ENCODE measurements at places on chromosomes 2 and 18.

DNA sequence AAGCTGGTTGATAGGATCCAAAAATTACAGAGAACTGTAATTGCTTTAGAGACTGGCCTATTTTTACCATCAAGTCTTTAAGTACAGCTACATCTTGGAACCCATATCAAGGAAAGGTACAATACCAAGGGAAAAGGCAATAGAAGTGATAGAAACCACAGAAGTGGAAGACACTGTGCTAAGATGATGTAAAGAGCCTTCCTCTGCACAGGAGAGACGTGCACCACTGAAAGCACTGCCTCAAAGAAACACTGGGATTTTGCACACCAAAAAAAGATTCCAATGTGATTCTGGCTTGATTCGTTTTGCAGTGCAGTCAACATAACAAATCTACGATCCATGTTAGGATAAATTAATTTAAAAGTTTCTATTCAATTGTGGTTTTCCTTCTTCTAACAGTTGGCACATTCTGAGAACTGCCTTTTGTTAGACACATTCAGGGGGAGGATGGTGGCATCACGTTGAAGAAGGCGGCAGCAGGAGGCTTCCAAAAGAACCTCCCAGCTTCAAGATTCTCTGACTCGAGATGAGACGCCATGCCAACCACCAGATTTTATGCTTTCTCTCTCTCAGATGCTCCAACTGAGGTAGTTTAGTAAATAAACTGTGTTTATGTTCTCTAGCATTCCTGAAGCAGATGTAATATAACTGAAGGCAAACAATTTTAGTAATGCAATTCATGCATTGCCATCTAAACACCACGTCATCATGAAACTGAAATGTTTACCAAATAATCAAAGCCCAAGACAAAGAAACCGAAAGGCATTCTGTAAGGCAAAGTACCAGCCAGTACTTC is 102.9 kb downstream of the BCL2 start:
- no peak for DNase-seq

- no peak for DNase-seq
These were observed 120.7 kb downstream of the TMEM18 start for GRCh38 chr2:556485-556884.

- DNase-seq = no peak
These were observed 34.0 kb downstream of the ST6GAL2 start for GRCh38 chr2:106851881-106852501.

- no peak for DNase-seq
These were observed 102.5 kb downstream of the ASAP2 start for GRCh38 chr2:9309147-9309546.

- no peak for DNase-seq
These were observed 3.5 kb downstream of the CNNM4 start for GRCh38 chr2:96764253-96764637.

GRCh38 chr2:162029287-162029901 is 44.6 kb downstream of the DPP4 start:
- DNase-seq = no peak

GRCh38 chr18:3713166-3713565 is 263.2 kb downstream of the TGIF1 start:
- no peak for DNase-seq

GRCh38 chr18:11565716-11566115 is 43.7 kb upstream of the SLC35G4 start:
- DNase-seq = no peak

- DNase-seq = no peak
These were observed 83.6 kb downstream of the RHOB start for GRCh38 chr2:20530520-20530919.

DNA sequence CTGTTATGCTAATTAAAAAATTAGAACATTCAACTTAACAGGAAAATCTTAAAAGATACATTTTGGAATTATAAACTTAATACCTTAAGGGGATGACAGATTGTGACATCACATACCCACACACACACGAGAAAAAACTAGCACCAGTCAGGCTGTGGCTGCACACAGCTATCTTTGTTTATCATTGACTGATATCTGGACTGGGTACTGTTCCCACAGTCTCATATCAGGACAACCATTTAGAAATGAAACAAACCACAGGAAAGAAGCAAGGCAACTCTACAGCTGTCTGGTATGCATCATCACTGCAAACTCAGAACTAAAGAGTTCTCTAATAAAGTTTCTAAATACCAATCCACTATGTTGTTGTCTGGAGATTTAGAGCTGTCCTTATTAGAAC is 210.9 kb upstream of the SMAD7 start:
- DNase-seq = no peak

- no peak for DNase-seq
These were observed 79.9 kb downstream of the ALK start for GRCh38 chr2:29841386-29842004.

GRCh38 chr18:5309888-5310470 is 14.5 kb upstream of the ZBTB14 start:
- no peak for DNase-seq

GRCh38 chr18:8362863-8363262 is 246.4 kb upstream of the RAB12 start:
- DNase-seq = peak; percentile 42

- no peak for DNase-seq
These were observed 256.0 kb upstream of the FANCL start for GRCh38 chr2:58497168-58497567.

DNA sequence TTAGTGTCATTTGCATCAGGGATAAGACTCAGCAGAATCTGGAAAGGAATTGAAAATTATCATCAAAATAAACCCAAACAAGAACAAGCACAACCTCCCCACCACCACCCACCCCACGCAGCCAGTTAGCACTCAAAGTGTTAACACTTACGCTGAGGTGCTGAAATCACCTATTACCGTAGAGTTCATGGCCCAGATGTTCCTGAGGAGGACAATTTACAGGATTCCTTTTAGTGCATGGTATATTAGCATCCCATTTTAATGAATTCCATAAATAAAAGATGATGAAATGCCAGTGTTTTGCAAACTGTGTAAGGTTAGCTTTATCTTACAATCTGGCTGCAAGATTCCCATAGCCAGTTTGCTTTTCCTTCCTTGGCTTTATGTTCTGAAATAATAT is 359.3 kb upstream of the SOX11 start:
- no peak for DNase-seq

- no peak for DNase-seq
These were observed 31.6 kb upstream of the RNF138 start for GRCh38 chr18:32060026-32060425.

DNA sequence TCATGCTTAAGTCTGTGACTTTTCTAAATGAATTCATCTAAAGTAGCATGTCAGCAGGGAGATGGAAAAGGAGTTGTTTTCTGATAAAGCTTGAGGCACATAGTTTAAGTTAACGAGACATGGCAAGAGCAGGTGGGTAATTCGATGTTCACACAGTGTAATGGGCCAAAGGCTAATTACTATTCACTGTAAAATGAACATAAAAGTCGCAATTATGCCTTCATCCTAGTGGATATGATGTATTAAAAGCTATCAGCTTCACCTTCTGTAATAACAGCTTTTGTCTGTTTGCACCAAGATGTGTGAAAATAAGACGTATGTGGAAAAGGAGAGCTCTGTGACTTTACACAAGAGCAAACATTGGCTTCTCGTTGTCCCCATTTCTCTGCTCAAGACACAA is 94.2 kb upstream of the CDH20 start:
- DNase-seq = no peak

GRCh38 chr2:157820193-157820592 is 55.9 kb downstream of the ACVR1 start:
- DNase-seq = no peak

- DNase-seq = no peak
These were observed 8.3 kb downstream of the REV1 start for GRCh38 chr2:99481527-99481926.

GRCh38 chr18:79538635-79539034 is 141.0 kb upstream of the CTDP1 start:
- no peak for DNase-seq

DNA sequence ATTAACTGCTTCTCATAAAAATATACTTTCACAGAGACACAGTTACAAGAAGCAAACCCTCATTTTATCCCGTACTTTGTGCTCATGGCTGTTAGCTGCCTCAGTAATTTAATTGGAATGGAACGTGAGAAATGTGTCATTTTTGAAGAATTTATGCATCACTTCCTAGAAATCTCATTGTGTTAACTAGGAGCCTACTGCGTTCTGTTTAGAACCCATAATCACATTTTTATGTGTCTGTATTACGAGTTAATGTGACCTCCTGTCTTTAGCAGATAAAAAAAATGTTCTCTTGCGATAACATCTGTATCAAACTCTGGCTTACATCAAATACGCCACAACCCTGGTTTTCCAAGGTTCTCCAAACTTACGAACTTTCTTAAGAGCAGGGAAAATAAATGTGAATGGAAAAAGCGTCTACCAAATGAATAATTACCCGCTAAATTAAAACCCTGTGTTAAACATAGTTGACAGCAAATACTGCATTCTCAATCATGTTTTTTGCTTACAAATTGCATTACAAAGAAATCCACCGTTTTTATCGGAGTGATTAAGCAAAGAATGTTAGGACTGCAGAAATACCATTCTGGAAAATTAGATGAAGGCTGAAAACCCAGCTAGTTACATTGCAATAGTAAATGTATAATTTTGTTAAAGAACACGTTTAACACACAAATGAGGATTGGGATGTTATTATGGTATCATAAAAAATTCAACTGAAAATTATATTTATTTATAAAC is 12.1 kb upstream of the GBX2 start:
- no peak for DNase-seq

DNA sequence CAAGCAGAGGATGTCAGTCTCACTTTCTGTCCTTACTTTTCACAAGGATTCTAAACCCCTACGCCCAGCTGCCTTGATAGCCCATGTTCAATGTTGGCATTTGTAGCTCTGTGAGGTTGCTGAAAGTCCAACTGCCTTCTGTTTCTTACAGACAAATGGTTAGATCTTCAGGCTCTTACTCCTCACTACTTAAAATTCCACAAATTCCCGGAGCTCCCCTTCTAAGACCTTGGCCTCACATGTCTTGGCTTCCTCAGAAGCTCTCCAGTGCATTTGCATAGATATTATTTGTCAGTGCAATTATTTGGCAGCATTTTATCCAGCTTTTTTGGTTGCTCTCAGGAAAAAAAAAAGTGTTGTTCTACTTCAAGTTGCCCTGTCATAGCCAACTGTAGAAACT is 453.7 kb upstream of the CELF4 start:
- DNase-seq = no peak

GRCh38 chr2:46195819-46196218 is 101.4 kb upstream of the EPAS1 start:
- DNase-seq = peak; percentile 71

GRCh38 chr2:241853651-241854341 is 4.9 kb downstream of the PDCD1 start:
- no peak for DNase-seq

DNA sequence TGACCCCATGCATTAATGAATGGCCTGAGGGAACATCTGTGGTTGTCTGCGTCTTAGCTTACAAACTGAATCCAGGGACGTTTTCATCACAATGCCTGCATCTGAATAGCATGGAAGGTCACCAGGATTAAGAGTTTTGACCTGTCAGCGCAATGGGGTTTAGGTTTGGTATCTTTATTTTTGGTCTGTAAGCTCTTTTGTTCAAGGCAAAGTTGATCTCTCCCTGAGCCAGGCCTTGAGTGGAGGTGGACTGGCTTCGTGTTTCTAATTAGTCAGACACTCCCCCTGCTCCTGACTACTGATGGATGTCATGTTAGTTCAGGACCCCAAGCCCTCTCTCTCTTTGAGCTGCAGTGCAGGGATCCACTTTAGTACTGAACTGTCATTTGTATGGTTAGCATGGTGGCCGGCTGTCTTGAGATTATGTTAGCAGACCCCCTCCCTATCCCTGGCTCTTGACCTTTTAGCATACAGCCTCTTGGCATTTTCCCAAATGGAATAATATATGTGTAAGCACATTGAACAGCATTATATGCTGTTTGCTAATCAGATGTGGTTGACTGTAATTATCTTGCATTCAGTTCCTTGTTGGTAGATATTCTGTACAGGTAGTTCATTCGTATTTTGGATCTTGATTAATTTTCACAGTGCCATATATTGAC is 59.2 kb downstream of the LYPD6 start:
- DNase-seq = no peak

DNA sequence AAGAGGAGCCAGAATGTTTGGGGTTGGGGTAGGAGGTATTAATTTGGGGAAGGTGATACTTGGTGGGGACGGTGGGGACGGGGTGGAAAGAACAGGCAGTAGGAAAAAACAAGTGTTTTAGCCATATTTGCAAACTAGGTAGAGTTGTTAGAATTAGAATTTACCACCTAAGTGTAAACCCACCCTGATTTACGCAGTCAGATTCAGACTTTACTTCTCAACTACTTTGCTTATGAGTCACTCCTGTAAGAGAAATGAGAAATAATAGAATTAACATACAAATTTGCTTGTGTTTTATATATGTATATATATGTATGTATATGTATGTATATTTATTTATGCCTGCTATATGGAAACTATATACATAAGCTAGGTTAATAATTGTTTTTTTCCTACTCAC is 1168.2 kb upstream of the ZEB2 start:
- no peak for DNase-seq

- no peak for DNase-seq
These were observed 77.7 kb downstream of the RHOB start for GRCh38 chr2:20524412-20525040.

DNA sequence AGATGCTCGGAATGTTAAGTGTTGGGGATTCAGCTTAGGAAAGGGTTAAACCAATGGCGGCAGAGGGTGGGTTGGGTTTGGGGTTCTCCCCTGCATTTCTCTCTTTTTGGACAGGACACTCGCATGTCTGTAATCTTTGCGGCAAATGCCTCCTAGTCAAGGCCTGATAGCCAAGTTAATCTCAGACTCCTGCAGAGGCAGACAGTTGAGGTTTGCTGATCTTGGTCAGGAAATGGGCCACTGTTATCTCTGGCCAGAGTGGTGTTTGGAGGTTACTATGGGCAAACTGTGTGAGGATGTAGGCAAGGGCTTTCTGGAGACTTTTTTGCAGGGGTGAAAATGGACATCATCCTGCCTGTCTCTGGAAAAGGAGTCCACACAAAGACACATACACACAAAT is 188.8 kb downstream of the SETBP1 start:
- no peak for DNase-seq

- no peak for DNase-seq
These were observed 32.9 kb upstream of the CCDC93 start for GRCh38 chr2:118046634-118047210.

DNA sequence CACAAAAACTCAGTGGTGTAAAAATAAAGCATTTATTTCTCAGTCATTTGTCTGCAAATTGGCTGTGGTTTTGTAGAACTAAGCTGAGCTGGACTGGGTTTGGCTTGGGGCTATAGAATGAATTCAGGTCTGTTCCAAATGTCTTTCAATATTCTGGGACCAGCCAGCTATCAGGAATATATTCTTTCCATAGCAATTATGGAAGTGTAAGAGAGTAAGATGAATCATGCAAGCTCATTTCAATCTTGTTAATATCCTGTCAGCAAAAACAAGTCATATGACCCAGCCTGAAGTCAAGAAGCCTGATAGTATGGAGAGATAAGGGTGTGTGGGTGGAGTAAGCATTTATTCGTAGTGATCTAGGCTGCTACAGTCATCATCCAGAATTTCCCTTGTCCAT is 481.0 kb upstream of the CDH2 start:
- no peak for DNase-seq

Measured in vagina (tissue), 2 donors.